ENCODE measurements at places on chromosomes 3 and 15.

DNA sequence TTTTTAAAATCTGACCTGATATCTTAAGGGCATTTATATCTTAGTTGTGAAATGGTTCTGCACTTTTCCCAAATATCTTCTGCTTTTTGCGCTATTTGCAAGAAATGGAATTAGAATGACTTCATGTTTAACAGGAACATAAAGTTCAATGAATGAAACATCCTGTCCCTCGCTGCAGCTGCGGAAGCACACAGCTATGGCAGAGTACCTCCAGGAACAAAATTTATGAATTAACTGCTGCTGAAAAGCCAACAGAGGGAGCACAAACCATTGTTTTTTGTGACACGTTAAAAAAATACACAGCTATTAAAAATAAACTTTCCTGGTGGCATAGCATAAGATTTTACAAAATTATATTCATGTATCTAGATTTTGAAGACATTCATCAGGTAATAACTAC is 404.4 kb upstream of the MDFIC2 start:
- no peak for DNase-seq
- H3K27ac ChIP-seq: no peak overlapping the region
- no peaks in the 10 kb centered on the region for H3K27me3 ChIP-seq
- no peaks in the 10 kb centered on the region for H3K4me1 ChIP-seq
- no peaks in the 10 kb centered on the region for H3K36me3 ChIP-seq
- H3K4me3 ChIP-seq: no peak overlapping the region

- H3K4me3 ChIP-seq: no peak overlapping the region
- no peaks in the 10 kb centered on the region for H3K36me3 ChIP-seq
- DNase-seq: no peak
- no peaks in the 10 kb centered on the region for H3K27me3 ChIP-seq
Observed at GRCh38 chr3:106175276-106175675, 306.5 kb upstream of the CBLB start.

DNA sequence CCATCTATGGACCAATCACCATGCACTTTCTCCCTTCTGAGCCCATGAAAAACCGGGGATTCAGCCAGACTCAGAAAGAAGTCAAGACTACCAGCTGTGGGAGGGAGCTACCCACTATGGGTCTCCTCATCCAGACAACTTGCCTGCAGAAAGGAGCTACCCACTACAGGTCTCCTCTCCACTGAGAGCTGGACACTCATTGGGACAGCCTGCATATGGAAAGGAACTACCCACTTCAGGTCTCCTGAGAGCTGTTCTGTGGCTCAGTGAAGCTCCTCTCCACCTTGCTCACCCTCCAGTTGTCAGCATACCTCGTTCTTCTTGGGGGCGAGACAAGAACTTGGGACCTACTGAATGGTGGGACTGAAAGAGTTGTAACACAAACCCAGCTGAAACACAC is 22.3 kb upstream of the ZBED2 start:
- H3K36me3 ChIP-seq: no peaks in the 10 kb centered on the region
- no peaks in the 10 kb centered on the region for H3K27me3 ChIP-seq
- no peak overlapping the region for H3K4me3 ChIP-seq
- H3K27ac ChIP-seq: no peak overlapping the region
- no peak for DNase-seq
- no peaks in the 10 kb centered on the region for H3K4me1 ChIP-seq

DNA sequence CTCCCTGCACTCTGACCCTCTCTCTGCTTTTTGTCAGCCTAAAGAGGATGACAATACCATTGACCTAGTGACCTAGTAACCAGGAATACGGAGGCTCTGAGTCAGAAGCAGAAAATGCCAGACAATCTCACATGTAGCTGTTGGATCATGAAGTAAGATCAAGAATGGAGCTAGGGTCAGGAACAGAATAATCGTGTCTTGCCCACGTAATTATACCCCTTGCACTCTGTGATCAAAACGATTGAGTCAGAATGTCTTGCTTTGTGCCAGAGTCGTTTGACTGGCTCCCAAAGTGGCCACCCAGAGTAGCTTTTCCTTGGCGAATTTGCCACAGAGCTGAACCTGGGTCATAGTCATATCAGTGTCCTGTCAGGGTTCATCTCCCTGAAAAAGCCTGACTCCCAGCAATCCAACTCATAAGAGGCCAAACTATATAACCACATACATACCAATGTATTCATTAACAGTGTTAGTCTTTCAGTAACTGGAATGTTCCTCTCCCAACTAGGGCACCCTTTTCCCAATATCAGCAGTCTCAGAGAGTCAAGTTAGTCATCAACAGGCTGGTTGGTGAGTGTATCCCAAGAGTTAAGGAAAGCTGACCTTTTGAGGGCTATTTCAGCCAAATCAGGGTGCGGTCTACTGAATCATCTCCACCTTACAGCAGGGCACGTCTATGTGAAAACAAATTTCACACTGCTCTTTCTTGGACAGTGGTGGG is 5.0 kb upstream of the CDV3 start:
- no peaks in the 10 kb centered on the region for H3K27me3 ChIP-seq
- H3K4me1 ChIP-seq: no peaks in the 10 kb centered on the region
- no peaks in the 10 kb centered on the region for H3K36me3 ChIP-seq
- no peak overlapping the region for H3K4me3 ChIP-seq
- DNase-seq: no peak

- no peaks in the 10 kb centered on the region for H3K4me1 ChIP-seq
- H3K27me3 ChIP-seq: no peaks in the 10 kb centered on the region
- DNase-seq: no peak
- no peak overlapping the region for H3K4me3 ChIP-seq
Observed at GRCh38 chr3:177483182-177483967, 286.1 kb upstream of the TBL1XR1 start.

GRCh38 chr15:79615754-79616153 is 183.6 kb downstream of the MINAR1 start:
- no peaks in the 10 kb centered on the region for H3K4me1 ChIP-seq
- DNase-seq: no peak
- no peak overlapping the region for H3K4me3 ChIP-seq
- H3K27me3 ChIP-seq: peaks cover 14% of the 10 kb centered on the region
- no peak overlapping the region for H3K27ac ChIP-seq

DNA sequence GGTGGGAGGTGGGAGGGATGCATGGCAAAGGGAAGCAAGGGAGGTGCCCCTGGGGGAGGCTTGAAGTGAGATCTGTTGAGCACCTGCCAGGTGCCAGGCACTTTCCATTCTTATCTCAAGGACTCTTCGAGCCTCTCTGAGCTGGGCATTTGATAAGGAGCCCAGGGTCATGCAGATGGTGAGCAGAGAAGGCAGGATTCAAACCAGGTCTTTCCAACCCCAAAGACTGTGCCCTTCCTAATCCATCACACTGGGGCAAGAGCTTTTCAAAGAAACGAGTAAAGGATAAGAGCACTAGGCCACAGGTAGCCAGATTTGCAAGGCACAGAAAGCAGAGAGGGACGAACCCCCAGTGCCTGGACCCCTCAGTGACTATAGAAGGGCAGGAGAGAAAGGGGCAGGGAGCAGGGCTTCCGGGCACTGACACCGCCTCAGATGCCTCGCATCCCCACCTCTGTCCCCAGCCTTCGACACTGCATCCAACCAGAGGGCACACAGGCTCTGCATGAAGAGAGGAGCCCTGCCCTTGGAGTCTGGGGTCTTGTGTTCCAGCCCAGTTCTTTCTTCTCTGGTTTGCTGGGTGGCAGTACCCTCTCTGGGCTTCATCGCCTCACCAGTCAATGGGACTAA is 21.0 kb downstream of the IGDCC4 start:
- H3K4me1 ChIP-seq: no peaks in the 10 kb centered on the region
- peaks cover 7% of the 10 kb centered on the region for H3K27me3 ChIP-seq
- H3K27ac ChIP-seq: no peak overlapping the region
- DNase-seq: no peak

DNA sequence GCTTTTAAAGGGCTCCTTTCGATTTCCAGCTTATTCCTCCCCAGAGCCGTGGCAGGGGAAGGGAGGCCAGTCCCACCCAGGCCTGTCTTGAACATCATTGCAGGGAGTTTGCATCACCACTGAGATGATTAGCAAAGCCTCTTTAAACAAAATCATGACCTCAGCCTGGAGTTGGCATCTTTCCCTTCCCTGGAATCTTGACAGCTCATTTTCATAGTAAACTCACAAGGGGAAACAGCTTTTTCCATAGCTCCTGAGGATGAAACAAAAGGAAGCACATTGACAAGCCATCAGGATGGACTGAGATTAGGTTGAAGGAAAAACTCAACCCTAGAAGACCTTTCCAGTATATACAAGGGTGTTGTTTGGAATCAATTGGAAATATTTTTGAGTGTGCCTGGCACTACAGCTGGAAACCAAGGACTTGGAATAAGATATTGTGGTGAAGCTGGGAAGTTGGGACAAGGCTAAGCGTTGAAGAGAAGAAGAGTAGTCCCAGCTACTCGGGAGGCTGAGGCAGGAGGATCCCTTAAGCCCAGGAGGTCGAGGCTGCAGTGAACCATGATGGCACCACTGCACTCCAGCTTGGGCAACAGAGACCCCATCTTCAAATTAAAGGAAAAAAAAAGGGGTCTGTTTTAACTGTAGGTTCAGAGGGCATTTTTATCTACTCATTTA is 3.1 kb upstream of the LARP6 start:
- no peaks in the 10 kb centered on the region for H3K36me3 ChIP-seq
- peak overlapping the region; percentile 72 for H3K27ac ChIP-seq
- H3K27me3 ChIP-seq: no peaks in the 10 kb centered on the region
- no peak for DNase-seq
- H3K4me1 ChIP-seq: no peaks in the 10 kb centered on the region

DNA sequence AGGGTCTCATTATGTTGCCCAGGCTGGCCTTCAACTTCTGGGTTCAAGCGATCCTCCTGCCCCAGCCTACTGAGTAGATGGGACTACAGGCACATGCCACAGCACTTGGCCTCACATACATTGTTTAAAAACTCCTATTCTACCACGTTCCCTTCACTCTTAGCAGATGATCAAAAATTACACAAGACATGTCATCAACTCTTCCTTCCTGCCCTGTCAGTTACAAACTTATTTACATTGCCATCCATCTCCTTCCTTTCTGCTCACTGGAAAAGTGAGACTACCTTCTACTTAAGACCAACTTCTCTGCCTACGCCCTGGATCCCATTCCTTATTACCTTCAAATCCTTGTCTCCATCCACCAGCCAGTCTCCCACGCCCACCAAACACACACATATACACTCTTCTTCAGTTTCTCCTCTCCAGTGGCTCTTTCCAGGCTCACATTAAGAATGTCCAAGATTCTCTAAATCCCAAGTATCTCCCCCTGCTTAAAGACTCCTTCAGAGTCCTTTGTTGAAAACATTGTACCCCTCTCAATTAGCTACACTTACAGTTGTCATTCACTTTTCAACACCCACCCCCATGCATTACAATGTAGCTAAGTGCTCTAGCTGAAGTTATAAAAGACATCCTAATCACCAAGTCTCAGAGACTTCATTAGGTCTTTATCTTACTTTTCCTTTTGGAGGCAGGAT is 4.3 kb downstream of the PEAK1 start:
- H3K4me1 ChIP-seq: no peaks in the 10 kb centered on the region
- no peak overlapping the region for H3K4me3 ChIP-seq
- no peak overlapping the region for H3K27ac ChIP-seq

Data from breast epithelium (tissue), 4 donors.